Activated CD8-positive, alpha-beta T cell treated with anti-CD3 and anti-CD28 coated beads for 36 hours (primary cell): ENCODE measurements at places on chromosomes 12 and 14.

DNA sequence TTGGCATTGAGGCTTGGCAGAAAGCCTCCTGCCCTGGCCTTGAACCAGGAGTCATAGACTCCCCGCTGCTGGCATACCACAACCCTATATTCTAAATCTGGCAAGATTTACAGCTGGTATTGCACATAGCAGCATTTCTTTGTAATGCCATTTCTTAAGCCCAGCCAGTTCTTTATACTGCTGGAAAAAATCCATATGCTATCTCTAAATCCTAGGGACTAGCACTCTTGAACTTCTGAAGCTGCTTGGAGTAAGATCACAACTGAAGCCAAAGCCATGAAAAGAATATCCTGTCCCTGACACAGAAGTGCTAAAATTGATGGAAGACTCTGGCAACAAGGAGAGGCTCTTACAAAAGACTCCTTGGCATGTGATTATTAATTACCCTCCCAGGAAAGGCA lies 89.3 kb downstream of the KCNC2 start:
- no peaks in the 10 kb centered on the region for H3K4me1 ChIP-seq
- H3K36me3 ChIP-seq, result no peaks in the 10 kb centered on the region

DNA sequence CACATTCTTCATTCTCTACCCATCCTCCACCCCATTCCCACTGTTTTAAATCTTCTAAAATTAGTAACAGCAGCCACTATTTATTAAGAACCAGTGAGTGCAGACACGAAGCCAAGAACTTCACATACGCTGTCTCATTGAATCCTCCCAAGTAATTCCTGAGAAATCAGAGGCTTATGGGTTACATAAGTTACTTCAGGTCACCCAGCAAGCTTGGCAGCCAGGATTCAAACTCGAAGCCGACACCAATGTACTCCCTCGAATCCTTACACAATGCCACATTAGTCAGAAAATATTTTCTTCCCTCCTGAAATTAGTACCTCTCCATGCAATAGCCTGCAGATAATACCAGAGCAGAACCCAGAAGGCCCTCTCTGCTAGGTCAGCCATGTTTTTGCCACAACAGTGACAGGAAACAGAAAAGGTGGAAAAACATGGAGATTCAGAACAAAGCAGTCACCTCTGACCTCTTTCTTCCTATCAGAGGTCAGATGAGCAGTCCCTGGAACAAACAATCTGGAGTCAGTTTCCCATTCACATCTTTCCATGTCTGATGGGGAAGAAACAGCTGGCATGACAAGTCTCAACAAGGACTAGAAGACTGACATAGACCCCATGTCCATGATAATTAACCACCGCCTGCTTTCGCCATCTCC lies 16.4 kb downstream of the NID2 start:
- DNase-seq, result no peak
- no peaks in the 10 kb centered on the region for H3K4me1 ChIP-seq
- H3K27me3 ChIP-seq, result peaks cover 4% of the 10 kb centered on the region
- no peak overlapping the region for H3K27ac ChIP-seq
- H3K36me3 ChIP-seq, result no peaks in the 10 kb centered on the region
- H3K4me3 ChIP-seq, result no peak overlapping the region

GRCh38 chr12:12899530-12900380 lies 8.4 kb downstream of the GPRC5A start:
- H3K36me3 ChIP-seq, result no peaks in the 10 kb centered on the region
- peaks cover 9% of the 10 kb centered on the region for H3K27me3 ChIP-seq
- peaks cover 17% of the 10 kb centered on the region for H3K4me1 ChIP-seq
- H3K27ac ChIP-seq, result peak overlapping the region; percentile 78
- no peak overlapping the region for H3K4me3 ChIP-seq

GRCh38 chr12:78101113-78101876 lies 270.6 kb downstream of the NAV3 start:
- no peaks in the 10 kb centered on the region for H3K27me3 ChIP-seq
- H3K36me3 ChIP-seq, result no peaks in the 10 kb centered on the region
- DNase-seq, result no peak
- H3K4me1 ChIP-seq, result no peaks in the 10 kb centered on the region
- no peak overlapping the region for H3K4me3 ChIP-seq

DNA sequence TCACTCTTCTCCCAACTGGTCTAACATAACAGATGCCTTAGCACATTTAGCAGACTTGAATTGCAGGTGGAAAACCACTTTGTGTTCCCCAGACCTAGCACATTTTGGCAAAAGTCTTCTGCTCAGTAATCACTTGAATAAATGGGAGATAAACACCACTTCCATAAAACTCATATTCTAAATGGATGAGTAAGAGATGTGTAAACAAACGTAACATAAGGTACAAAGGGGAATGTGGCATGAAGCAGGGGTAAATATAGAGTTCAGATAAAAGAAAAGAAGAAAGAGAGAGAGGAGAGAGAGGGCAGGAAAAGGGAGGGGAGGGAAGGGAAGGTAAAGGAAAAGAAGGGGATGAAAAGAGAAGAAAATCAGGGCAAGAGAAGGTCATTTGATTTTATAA lies 17.0 kb upstream of the KERA start:
- no peak overlapping the region for H3K27ac ChIP-seq
- no peaks in the 10 kb centered on the region for H3K27me3 ChIP-seq
- DNase-seq, result no peak
